Forelimb muscle (tissue), 1 donor: ENCODE measurements at places on chromosomes 7 and 10. TPM values are rescaled to one million over a fixed set of nuclear protein-coding genes. Genes with fewer than 3 reads are reported as not detected.

The UFSP1 gene
- polyA plus RNA-seq = 2.0 TPM

The IL6 gene
- not detected for polyA plus RNA-seq

The PODXL gene
- 75.3 TPM for polyA plus RNA-seq

The PNLIPRP1 gene
- not detected for polyA plus RNA-seq

The ADIRF gene
- 3.4 TPM for polyA plus RNA-seq

The AGMO gene
- polyA plus RNA-seq = 0.24 TPM

The PNLIPRP2 gene
- polyA plus RNA-seq = 0.25 TPM

The ZNF467 gene
- polyA plus RNA-seq = 7.4 TPM

- DNase-seq = no peak
Observed at GRCh38 chr10:51007781-51008180, 66.5 kb upstream of the PRKG1 start.

DNA sequence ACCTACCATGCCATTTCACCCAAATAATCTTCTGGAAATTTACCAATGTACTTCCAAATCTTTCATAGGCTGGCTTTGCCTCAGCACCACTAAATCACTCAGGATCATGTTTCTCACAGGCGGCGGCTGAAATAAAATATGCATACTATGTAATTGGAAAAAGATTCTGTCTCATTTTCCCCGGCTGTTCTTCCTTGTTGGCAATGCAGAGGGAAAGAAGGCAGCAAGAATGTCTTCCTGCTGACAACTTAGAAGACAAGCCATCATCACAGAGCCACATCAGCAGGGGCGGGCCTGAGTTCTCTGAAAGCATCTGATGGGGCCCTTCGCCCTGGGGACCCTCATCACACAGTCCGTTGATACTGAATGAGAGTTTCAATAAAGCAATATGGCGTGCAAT is 39.2 kb upstream of the COL1A2 start:
- DNase-seq = no peak

GRCh38 chr7:74573512-74573911 is 84.0 kb upstream of the GTF2I start:
- DNase-seq = no peak

GRCh38 chr7:77684030-77684429 is 12.2 kb upstream of the RSBN1L start:
- DNase-seq = no peak

DNA sequence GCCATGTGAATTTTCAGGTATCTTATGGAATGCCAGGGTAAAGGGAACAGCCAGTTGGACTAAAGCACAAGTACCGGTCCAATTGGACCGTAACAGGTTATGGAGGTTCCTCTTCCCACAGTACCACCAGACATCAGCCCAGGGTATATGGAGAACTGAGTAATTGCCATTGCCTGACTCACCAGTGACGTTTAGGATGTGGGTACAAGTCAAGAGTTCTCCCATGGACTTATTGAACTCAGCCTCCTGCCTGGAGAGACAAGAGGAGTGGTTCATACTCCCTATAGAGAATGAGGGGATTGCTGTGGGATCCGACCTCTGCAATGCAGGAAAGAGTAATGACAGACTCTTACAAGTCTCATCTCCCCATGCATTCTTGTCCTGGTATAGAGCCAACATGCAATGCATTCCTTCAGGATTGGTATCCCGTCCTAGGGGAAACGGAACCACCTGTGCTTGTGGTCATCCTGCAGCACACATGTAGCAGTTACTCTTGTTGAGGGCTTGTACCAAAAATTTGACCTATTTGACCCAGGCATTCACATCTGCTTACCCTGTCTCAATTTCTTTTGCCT is 30.7 kb upstream of the ELOVL3 start:
- DNase-seq = no peak

DNA sequence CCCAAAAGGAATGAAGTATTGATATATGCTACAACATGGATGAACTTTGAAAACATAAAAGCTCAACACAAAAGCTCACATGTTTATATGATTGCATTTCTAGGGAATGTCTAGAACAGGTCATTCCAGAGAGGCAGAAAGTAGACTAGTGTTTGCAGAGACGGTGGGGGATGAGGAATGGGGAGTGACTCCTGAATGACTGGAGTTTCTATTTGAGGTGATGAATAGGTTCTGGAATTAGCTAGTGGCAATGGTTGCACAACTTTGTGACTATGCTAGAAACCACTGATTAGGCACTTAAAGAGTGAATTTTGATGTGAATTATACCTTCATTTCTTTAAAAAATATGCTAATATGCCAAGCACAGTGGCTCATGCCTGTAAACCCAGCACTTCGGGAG is 6.9 kb downstream of the KPNA7 start:
- DNase-seq = no peak

GRCh38 chr7:139825666-139826290 is 3.3 kb upstream of the TBXAS1 start:
- no peak for DNase-seq

GRCh38 chr10:89552213-89552612 is 16.8 kb upstream of the SLC16A12 start:
- no peak for DNase-seq

DNA sequence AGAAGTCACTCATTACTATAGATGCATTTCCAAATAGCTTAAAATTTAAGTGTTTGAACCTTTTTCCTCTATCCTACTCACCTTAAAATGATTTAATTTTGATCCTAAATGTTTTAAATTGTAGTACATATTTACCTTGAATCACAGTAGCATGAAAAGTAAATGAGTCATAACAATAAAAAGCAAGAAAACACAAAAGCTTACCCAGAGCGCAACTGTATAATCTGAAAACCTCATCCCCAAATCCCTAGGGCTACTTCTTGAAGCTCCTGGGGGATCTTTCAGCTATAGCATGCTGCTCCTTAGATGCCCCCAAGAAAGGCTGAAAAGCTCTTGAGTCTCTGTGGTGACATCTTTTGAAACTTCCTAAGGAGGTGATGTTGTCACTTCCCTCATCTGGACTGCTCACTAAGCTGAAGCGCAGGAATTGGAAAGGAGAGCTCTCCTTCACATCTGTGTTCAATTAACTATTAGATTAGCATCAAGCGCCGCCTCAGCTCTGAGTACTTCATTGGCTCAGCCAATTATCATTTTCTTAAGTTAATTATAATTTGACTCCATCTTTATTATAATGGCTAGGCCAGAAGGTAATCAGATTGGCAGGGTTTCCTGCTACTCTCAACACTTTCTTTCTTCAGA is 60.2 kb downstream of the SEMA3E start:
- DNase-seq = no peak

DNA sequence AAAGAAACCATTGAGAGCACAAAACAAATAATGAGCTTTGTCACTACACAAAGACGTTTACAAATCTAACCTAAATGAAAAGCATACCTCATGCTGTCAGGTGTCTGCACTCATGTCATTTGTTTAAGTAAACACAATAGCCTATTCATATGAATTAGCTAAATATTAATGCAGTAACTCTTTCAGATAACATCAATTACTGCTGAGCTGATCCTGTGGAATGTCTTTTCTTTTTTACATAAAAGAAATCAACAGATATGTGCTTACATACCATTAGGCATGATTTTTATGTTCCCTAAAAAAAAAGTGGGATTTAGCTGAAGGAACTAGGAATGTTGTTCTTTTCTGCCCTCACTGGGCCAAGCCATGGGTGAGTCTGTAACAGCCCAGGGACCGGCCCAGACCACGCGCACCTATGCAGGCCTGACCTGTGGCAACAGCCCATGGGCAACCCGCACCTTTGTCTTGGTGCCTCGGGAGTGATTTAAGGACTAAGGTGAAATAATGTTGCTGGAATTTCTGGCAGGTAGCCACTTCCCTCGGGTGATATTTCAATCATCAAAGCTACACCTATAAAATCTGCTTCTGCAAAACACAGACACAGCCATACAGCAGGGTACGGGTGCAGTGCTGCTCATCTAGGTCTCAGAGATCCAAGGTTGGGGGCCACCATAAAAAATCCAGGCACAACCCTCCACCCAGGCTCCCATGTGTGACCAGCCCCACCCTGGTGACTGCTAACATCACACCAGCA is 44.6 kb downstream of the FGFR2 start:
- DNase-seq = no peak

GRCh38 chr7:51459809-51460208 is 143.2 kb upstream of the COBL start:
- no peak for DNase-seq

- DNase-seq = no peak
Observed at GRCh38 chr7:87021285-87021684, 38.2 kb downstream of the ELAPOR2 start.

- no peak for DNase-seq
Observed at GRCh38 chr7:49774459-49775064, 1.1 kb downstream of the VWC2 start.
